ENCODE measurements at places on chromosomes 6 and 20. TPM values are rescaled to one million over a fixed set of nuclear protein-coding genes. Genes with fewer than 3 reads are reported as not detected.

VIP gene
- 1.6 TPM for total RNA-seq

LHFPL5 gene
- not detected for total RNA-seq

KIAA0408 gene
- 55.0 TPM for total RNA-seq

CCN5 gene
- 112 TPM for total RNA-seq

- DNase-seq: no peak
These were observed 514.1 kb upstream of the NRSN1 start for GRCh38 chr6:23611776-23612381.

- DNase-seq: no peak
These were observed 35.8 kb downstream of the TOP1 start for GRCh38 chr20:41064377-41064776.

- DNase-seq: no peak
These were observed 166.0 kb downstream of the RALGAPA2 start for GRCh38 chr20:20546402-20546801.

DNA sequence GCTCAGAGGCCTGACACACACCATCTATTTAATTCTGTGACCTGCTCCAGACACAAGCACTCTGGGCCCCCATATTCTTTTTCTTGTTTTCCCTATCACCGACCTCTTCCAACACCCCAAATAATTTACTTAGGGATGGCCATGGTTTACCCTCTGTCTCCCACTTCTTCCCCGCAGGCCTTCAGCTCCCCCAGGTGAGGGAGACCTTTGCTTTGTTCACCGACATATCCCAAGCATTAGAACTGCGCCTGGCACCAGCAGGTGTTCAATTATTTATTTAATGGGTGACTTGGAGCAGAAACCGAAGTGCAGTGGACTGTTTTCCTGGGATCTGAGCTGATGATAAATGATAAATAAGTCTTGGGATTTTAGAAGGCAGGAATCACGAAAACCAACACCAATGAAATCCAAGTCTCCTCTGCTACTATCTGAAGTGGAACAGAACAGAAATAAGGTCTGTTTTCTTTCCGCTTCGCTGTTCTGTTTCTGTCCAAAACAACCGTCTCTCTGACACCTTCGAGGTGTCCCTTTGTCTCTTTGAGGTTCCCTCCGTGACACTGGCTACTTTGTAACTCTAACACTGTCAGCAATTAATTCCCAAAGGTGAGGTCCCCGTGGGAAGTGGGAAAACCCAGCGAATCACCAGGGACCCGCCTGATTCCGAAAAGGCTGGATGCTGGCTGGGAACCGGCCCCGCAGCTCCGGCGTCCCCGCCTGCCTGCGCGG is 1.1 kb upstream of the RIN2 start:
- no peak for DNase-seq

- DNase-seq: no peak
These were observed 45.2 kb upstream of the CTAGE9 start for GRCh38 chr6:131756039-131756438.

GRCh38 chr6:157443066-157443800 is 62.2 kb downstream of the ZDHHC14 start:
- no peak for DNase-seq

DNA sequence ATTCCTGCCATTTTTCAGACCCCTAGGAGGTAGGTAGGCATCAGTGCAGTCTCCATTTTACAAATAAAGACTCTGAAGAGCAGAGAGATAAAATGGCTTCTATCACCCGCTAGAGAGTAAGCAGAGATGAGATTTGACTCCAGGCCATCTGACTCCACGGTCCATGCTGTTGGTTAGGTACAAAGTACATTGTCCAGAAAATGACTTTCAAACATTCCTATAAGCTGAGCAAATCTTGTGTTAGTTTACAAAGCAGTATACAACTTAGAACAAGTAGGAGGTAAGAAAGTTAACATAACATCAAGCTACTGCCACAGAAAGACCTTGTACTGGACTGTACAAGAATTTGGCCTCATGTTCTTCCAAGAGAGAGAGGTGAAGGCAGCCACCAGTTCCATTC is 14.9 kb downstream of the BTN1A1 start:
- no peak for DNase-seq

- DNase-seq: no peak
These were observed 39.0 kb upstream of the CD93 start for GRCh38 chr20:23125159-23125558.
